ENCODE measurements at places on chromosomes 3 and 15.

GRCh38 chr3:149529099-149529498 is 54.6 kb downstream of the TM4SF4 start:
- no peak for DNase-seq

DNA sequence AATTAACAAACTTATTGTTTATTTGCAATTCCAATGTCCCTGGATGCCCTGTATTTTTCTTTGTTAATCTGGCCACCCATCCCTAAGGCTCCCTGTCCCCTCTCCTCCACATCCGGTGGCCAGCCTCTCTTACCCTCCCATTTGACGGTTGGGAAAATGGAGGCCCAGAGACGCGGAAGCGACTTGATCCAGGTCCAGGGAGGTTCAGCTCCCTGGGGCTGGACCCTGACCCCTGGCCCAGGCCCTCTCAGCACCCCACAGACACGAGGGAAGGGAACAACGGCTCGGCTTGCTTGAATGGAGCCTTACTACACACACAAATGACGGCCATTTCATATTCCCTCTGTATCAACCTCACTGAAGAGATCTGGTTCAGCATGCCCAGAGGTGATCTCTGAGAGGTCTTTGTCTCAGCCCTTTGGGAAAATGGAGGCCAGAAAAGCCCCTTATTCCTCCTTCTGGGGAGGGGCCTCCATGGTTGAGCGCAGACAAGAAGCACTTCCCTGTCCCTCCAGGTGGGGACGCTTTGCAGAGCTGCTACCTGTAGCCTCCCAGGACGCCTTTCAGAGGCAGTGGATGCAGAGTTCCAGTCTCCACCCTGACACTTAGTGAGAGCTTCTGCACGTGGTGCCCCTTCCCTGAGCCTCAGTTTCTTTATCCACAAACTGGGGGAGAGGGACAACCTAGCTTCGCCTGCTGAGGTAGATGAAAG is 82.1 kb downstream of the ATP2B2 start:
- no peak for DNase-seq

- no peak for DNase-seq
These were observed 213.4 kb upstream of the SLC2A2 start for GRCh38 chr3:171239757-171240503.

DNA sequence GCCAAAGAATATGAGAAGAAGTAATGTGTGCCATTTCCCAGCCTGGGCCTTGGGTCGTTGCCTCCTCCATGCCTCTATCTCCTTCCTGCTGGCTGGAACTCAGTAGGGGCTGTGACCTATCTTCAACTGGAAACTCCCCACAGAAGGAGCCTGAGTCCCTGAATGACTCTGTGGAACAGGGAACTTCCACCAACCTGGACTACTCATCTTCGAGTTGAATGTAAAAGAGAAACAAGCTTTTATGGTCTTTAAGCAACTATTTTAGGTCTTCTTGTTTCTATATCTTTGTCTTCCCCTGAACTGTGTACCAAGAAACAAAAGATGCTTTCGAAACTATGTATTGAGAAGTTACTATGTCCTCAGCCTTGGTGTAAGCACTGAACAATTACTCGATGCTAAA is 355.3 kb upstream of the NR2F2 start:
- no peak for DNase-seq

DNA sequence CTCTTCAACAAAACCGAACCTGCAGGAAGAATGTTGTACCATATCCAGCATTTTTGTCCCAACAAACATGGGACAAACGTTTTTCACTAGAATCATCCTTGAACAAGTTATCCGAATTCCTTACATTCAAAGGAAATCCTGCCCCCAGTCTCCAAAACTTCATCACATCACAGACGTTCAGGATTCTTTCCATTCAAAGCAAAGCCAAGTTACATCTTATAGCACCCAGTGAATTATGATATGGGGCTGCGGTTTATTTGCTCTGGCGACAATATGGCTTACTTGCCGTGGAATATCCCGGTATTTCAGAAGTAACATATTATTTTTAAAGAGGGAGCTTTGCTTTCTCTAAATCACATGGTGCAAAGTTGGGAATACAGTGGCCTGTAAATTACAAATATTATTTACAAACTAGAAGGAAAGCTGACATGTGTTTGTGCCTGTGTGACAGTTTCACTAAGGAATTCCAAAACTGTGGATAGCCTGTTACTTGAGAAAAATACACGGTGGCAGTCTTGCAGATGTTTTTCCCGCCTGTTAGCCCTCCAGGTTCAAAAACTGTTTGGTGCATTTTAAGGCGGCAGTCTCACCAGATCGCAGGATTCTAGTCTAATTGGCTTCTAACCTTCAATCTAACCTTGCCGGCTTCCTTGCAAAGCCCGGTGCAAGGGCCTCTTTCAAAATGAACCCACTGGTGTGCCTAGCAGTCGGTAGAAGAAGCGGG is 736 bp upstream of the MBNL1 start:
- no peak for DNase-seq

All from NCI-H1092 treated with DMSO at 0.1 percent for 48 hours (cell line).